Chondrocyte (in vitro differentiated cells): ENCODE measurements at places on chromosomes 5 and 9.

- peak; percentile 64 for DNase-seq
Observed at GRCh38 chr9:137128862-137129455, 10.0 kb upstream of the GRIN1 start.

DNA sequence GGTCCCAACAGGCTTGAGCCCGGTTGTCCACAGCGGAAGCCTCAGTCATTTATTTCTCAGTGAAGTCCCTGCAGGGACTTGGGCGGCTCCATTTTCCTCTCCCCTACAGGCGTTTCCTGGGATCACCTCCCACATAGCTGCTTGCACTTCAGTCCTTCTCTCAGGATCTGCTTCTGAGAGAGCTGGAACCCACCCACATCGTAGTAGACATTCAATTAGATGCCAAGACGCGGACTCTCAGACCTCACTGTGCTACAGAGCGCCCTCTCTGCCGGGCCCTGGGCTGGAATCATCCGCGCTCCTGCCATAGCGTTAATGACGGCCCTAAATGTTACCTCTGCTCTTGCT lies 54.0 kb upstream of the ROR2 start:
- no peak for DNase-seq

DNA sequence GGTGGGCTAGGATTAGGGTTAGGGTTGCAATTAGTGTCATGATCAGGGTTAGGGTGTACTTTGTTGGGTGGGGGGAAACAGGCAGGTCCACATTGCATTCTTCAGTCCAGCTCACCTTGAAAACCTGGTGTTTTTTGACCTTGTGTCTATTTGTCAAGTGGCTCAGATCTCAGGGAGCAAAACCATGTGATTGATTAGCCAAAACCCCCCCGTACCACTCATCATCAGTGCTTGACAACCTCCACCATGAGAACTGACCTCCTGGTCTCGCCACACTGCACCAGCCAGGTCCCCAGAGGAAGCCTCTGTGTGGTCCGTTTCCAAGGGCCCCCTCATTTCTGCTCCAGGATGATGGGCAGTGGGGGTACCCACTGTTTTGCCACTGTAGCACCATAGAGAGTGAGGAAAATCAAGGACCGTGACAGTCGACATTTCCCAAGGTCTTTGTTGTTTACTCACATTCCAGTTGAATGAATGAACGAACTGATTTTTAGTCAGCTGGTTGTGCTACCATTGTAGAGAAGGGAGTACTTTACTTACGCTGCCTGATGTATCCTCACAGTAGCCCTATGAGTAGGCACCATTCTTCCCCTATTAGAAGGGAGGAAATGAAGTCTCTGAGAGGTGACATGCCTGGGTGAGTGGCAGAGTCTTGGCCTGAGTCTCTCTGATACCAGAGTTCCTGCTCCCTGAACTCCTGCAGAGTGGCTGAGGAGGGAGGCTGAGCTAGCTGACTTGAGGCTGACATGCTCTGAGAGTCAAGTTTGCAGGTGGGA lies 84.8 kb downstream of the RAD23B start:
- DNase-seq: no peak

DNA sequence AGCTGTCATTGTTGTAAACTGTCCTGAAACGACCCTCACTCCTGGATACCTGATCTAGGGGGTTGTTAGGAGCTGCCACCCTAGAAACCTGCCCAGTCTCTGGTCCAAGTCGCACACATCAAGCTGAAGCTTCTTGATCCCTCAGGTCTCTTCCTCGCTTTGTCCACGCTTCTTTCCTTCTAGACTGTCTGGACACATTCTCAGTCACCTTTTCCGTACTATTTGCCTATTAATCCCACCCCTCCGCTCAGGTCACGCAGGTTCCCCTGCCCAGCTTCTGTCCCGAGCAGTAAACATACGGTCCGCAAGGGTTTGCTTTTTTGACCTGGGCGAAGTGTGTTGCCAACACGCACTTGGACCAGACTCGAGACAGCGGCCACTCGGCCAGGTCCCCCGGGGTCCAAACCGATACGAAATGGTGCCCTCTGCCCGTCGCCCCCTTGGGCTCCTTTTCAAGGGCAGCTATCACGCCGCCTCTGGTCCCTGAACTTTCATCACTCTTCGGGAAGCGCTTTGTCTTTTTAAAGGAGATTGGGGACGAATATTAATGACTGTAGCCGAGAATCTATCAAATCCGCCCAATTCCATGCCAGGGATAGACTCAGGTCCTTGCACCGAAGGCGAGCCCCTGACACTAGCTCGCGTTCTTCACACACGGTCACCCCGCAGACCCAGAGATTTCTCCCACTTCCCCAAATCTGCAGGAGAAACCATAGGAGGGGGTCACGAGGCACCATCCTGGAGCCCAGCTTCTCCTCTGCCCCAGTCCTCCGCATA lies 814 bp downstream of the PLCXD3 start:
- DNase-seq: peak; percentile 86

DNA sequence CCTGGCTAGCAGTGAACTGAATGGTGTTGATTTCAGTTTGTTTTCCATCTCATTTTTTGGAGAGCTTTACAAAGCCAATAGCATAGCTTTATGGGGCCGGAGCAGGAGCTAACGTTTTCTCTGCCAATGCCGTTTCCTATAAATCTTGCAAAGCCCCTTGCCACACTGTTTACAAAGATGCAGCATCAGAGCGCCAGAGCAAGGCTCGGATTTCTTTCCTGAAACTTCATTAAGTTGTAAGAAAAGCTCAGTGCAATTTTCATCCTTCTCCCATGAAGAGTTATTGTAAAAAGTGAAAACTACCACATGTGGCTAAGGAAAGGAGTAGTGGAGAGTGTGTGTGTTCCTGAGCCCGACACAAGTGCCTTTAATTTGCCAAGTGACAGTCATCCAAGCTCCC lies 178.2 kb upstream of the GDNF start:
- no peak for DNase-seq

DNA sequence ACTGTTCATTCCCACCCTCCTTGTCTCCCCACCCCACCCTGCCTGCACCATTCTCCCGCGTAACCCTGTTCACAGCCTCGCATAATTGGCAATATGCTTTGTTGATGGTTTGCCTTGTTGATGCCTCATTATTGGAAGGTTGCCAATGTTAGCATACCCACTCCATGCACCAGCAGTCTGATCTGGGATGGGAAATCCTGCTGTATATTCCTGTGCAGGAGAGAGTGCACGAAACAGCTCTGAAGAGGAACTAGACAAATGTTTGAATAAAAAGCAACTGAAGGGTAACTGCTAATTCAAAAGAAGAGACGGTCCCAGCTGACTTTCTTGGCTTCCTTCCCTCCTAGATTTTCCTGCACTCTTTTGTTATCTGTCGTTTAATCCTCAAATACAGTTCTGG lies 271.7 kb upstream of the TLE4 start:
- no peak for DNase-seq

DNA sequence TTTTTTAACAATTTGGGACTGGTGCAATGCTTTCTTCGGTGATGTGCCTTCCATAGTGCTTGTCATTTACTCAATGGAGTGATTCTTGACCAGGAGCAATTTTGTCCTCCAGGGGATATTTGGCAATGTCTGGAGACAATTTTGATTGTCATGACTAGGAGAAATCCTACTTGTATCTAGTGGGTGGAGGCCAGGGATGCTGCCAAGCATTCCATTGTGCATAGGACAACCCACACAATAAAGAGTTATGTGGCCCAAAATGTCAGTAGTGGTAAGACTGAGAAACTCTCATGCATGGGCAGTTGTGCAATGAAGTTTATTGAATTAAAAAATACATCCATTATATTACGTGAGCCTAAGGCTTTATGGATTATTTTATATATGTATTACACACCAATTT lies 70.5 kb downstream of the FOCAD start:
- no peak for DNase-seq

GRCh38 chr9:91089405-91090129 lies 272.2 kb downstream of the AUH start:
- no peak for DNase-seq

- no peak for DNase-seq
Observed at GRCh38 chr5:180381428-180381827, 28.3 kb upstream of the GFPT2 start.

DNA sequence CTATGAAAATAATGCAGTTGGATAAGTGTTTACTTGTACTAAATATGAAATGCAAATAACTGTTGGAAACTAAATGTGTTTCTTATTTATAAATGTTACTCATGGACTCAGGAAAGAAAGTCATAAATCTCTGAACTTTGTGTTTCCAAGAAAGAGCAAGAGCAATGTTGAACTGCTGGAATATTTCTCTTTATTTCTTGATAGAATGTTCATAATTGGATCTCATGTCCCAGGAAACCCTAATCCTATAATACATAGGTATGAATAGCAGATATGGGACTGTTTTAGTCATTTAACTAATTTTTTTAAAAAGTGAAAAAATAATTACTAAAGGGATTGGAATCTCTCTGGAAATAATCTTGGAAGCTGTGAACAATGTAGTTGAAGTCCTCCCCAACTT lies 245.0 kb upstream of the ACTBL2 start:
- no peak for DNase-seq

DNA sequence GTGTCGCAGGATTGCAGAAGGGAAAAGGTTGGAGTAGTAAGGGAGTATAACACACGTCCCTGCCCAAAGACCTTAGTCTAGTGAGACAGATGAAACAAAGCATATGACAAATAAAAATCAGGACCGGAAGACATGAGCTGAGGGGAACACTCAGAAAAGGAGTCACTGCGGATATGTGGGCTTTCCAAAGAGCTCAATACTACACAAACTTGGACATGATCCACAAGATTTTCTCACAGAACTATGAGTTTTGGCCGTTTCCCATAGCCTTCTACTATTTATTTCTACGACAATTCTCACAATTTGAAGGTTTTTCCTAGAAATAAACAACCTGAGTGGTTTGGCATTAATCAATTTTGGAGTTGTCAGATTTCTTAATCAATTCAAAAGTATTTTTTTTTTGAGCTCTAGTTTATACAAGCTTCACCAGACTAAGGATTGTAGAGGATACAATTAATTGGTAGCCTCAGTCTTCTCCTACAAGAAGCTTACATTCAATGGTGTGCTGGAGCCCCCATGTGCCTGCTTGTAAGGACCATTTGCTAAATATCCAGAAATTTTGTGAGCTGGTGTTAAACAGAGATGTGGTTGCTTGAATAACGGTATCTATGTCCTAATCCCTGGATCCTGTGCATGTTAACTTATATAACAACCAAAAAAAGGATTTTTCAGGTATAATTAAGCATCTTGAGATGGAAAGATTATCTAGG lies 91.4 kb downstream of the ADAMTS12 start:
- no peak for DNase-seq

- no peak for DNase-seq
Observed at GRCh38 chr5:139275956-139276355, 17.6 kb upstream of the MATR3 start.

DNA sequence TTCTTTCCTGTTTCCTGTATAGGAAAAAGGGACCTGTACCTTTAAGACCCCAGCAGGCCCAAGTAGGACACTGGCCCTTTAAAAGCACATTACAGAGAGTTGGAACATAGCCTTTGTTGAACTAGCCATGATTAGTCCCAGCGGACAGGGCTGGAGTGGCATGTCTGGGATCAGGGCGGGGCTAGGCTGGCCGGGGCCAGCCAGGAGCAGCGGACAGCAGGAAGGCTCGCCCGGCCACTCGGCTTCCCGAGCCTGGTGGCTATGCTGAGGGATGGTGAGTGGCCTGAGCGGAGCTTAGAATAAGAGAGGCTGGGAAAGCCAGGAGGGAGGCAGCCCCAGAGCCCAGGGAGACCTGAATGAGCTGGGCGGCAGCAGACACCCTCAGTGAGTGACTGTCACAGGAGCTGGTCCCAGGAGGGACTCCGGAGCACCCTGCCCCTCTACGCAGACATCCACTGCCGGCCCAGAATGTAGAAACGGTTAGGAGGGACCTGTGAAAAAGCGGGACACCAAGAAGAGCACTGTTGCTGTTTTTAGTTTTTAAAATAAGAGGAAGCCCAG lies 92.1 kb downstream of the DAB2IP start:
- no peak for DNase-seq

- DNase-seq: no peak
Observed at GRCh38 chr9:98399950-98400683, 144.7 kb upstream of the TBC1D2 start.

DNA sequence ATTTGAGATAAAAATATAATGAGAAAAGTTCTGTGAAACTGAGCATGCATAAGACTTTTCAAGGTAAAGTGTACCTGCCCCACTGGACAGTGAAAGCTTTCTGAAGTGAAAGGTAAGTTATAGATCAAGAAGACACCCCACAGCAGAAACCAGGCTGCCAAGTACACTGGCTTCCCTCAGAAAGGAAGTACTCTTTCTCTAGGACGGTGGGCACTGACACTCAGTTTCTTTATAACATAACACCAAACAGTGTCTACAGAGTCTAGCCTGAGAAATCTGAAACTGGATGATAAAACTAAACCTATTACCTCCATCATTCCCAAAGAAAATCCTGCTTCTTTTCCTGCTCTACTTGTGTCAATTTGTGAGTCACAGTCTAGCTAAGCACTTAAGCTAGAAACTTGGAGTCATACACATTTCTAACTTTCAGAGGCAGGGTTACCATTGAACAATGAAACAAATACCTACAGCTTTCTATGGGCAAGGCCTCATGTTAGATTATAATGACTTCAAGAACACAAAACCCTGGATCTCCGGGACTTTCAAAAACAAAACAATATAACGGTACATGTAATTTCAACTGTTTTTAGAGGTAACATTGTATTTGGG lies 136.7 kb downstream of the CPLANE1 start:
- DNase-seq: no peak

- no peak for DNase-seq
Observed at GRCh38 chr9:38149647-38150046, 80.6 kb upstream of the SHB start.

- DNase-seq: no peak
Observed at GRCh38 chr5:89211836-89212235, 328.9 kb upstream of the MEF2C start.

GRCh38 chr5:94577466-94578245 lies 40.7 kb downstream of the KIAA0825 start:
- DNase-seq: no peak

DNA sequence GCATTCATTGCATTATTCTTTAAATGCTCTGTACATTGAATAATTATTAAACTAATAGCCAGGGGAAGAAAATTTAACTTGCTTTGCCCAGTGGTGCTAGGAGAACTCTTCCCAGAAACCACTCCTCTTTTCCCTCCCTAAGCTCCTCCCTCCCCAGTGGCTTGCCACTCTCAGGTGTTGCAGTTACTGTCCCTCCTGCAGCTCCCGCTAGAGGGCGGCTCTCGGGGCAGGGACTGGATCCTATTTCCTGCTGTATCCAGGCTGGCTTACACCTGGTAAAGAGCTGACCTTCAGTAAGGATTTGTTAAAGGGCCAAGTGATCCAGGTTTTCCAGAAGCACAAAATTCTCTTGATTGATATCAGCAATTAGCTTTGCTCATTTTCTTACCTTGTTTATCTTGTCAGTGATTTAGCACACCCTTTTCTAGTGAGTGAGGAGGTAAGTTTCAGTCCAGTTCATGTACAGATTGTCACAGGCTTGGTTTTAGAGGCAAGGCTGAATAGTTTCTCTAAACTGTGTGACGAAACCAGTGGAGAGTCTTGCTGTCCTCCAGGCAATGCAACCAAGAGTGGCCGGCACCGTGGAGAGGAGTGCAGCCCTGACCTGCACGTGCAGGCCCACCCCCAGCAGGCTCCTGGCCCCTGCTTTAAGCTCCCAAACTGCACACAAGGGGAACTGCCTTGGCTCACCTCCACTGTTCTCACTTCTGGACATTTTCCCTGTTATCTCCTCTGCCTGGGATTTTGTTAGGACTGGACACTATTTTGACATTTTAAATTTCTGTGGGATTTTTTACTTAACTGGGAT lies 423.8 kb downstream of the SPOCK1 start:
- DNase-seq: no peak
